Fibroblast of skin of scalp (primary cell): ENCODE measurements at places on chromosomes 7 and 10.

DNA sequence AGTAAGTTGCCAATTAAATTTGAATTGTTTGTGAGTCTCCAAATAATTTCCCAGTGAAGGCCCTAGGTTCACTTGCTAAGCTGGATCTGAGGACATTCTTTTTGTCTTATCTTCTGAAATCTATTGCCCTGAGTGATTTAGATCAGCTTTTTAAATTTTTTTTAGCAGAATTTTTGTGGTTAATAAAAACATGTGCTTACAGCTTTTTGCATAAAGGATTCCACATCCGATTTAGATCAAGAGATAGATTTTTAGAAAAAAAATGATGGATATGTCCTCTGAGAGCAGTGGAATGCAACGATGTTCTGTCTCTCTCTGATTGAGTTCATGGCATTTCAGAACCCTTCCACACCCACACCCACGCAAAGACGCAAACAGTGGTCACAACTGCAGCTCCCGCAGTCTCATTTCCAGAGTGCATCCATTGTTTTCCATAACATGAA is 358.8 kb downstream of the SUGCT start:
- peak; percentile 76 for DNase-seq

- peak; percentile 66 for DNase-seq
Observed at GRCh38 chr10:93580828-93581227, 14.4 kb downstream of the FFAR4 start.

DNA sequence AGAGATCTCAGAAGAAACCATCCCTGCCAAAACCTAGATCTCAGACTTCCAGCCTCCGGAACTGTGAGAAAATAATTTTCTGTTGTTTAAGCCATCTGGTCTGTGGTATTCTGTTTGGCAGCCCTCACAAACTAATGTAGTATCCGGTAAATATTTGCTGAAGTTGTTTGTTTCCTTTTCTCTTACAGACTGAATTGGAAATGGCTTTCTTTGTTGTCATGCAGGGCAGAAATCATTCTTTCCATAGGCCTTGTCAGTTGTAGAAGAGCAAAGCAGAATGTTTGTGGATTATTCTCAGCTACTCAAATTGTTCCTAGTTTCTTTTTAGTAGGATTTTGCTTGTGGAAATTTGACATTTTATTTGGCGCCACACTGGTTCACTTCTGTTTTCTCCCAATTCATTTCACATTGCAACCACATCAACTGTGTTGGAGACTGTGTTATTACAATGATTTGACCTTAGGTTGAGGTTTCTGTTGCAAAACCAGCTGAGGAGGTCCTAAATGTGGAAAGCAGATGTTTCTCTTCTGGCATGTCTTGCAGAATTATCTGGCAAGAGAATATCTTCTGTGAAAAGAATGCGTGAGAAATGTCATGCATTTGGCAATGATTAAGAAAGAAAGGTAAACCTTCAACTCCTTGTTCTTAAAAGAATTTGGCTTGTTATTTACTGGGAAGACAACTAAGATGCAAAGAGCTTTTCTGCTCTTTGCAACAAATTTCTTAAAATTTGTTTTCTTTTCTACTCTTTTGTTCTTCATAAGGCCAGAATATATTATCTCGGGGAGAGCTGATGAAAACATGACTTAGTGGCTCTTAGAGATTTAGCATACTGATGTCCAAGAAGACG is 25.8 kb downstream of the ACTA2 start:
- peak; percentile 81 for DNase-seq

- DNase-seq: peak; percentile 92
Observed at GRCh38 chr7:26705567-26705966, 158.8 kb downstream of the SKAP2 start.

GRCh38 chr10:101767966-101768790 is 7.7 kb downstream of the FGF8 start:
- DNase-seq: no peak

GRCh38 chr7:47584536-47584895 is 2.6 kb upstream of the TNS3 start:
- peak; percentile 85 for DNase-seq

GRCh38 chr10:93859049-93859655 is 34.6 kb upstream of the SLC35G1 start:
- peak; percentile 14 for DNase-seq

GRCh38 chr10:98382691-98383101 is 32.3 kb downstream of the PYROXD2 start:
- DNase-seq: no peak

GRCh38 chr10:693506-693905 is 4.0 kb upstream of the DIP2C start:
- peak; percentile 10 for DNase-seq

- DNase-seq: peak; percentile 2
Observed at GRCh38 chr7:87831097-87831496, 45.1 kb downstream of the SLC25A40 start.

GRCh38 chr7:47685151-47685550 is 103.2 kb upstream of the TNS3 start:
- DNase-seq: no peak

DNA sequence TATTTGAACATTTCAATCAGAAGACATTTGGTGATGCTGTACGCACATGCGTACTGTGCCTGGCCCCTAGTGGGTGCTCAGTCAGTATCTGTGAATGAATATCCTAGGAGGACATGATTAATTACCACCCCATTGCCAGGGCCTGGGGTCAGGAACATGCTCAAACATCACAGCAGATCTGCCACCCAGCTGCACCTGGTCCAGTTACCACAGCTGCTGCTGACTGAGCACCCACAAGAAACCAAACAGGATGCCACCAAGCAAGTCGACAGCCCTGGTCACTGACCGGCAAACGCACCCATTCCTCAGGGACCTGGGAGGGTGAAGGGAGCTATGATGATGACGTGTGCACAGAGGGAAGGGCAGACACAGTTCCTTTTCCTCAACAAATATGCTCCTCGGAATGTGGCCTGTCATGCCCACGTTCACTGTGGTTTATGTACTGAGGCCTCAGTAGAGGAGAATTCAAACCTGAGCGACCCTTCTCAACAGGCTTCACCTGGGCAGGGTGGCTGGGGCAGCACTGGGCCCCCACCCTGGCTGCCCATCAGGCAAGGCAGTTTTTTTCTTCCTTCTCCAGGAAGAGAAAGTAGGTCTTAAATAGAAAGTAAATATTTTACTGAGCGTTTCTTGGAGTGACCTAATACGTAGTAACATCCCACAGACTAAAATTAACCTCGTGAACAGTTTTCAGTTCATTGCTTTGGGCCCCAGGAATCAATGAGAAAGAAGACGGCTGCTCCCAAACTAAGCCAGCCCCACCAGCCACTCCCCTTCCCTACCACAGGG is 13.4 kb downstream of the CTBP2 start:
- peak; percentile 26 for DNase-seq

DNA sequence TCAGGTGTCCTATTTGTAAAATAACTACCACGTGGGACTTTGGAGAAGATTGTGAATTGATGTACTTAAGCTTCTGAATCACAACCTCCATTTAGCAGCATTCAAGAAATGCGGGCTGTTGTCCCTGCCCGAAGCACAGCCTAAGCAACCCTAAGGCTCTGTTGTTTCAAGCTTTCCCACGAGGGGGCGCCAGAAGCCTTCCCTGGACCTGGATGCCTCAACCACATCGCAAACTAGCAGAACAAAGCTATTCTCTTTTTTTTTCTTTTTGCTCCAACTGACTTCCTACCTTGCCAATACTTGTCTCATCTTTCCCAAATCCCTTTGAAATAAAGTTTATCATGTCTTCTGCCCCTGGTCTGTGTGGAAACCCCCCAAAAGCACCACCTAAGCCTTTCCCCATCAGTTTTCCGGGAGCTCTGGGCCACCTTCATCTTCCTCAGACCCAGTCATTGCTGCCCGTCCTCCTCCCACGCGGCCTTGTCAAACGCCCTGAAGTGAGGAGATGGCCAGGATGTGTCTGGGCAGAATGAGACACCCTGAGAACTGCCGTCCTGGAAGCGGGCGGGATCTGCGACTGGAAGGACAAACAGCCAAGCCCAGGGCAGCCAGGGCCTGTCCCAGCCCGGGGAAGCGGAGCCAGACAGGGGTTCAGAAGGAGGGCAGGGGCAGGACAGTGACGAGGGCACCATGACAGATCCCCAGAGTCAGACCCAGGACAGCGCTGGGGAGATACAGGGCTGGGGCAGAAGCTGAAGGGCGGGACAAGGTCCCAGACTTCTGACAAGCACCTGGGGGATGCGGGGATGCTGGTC is 112.7 kb downstream of the SLIT1 start:
- peak; percentile 71 for DNase-seq

DNA sequence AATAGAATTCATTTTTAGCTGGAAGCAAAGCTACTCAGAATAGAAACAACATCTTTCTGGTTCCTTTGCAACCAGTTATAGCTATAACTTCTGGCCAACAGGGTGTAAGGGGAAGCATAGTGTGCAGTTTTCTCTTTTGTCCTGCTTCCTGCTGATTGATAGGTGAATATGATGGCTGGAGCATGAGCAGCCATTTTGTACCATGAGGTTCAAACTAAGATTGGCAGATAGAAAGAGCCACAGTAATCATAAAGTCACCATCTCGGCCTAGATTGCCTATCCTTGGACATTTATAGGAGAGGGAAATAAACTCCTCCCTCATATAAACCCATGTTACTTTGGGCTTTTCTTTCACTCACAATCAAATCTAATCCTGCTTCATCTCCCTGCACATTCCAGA is 102.2 kb upstream of the FGFR2 start:
- DNase-seq: no peak
